ENCODE measurements at places on chromosomes 6 and 20.
A peak's percentile ranks its signal among the peaks of the same experiment; 100 is the strongest.

GRCh38 chr20:48892891-48893290, 28.6 kb upstream of the ARFGEF2 start:
- DNase-seq, result no peak

DNA sequence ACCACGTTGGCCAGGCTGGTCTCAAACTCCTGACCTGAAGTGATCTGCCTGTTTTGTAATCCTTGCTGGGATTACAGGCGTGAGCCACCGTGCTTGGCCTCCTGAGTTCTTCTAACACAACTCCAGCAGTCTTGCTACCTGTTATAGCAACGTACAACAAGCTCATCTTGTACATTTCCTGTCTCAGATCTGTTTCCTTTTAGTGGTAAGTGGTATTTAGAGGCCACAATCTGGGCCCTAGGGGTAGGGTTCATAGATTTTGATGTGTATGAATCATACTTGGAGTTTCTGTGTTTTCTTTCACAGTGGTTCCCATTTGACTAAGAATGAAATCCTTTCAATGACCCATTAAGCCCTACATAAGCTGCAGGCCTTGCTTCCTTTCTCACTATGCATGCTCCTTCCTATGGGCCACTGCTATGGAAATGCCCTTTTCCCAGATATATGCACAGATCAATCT, 27.1 kb upstream of the SYNCRIP start:
- peak; percentile 65 for DNase-seq

- DNase-seq, result no peak
Measured at GRCh38 chr6:74645108-74645849, 560.6 kb downstream of the COL12A1 start.

GRCh38 chr6:146876271-146877151, 277.7 kb downstream of the ADGB start:
- DNase-seq, result no peak

DNA sequence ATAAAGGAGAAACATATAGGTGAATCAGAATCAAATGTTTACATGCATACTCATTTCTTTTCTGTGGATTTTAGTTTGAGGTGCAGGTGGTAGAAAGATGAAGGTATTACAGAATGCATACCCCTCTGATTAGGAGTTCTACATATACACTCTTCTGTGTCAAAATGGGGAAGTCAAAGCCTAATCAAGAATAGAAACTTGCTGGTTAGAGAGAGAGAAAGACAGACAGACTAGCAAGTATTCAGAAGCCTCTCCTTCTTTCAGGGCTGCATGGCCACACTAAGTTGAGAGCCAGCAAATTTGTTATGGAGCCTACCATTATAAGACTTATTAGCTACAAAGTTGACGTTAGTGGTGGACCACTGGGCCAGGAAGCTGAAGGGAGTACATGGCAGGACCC, 358.3 kb upstream of the EYS start:
- DNase-seq, result no peak

DNA sequence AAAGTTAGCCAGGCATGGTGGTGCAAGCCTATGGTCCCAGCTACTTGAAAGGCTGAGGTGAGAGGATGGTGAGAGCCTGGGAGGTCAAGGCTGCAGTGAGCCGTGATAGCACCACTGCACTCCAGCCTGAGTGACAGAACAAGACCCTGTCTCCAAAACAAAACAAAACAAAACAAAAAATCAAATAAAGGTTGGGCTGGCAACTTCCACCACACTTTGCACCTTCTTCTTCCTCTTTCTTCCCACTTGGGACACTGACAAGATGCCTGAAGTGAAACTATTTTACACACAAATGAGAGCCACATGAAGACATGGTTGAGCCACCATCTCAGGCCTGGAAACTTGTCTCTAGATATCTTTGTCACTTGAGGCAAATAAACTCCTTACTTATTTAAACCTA, 53.8 kb upstream of the CCDC28A start:
- no peak for DNase-seq

GRCh38 chr20:49259284-49259683, 18.6 kb downstream of the ZNFX1 start:
- DNase-seq, result peak; percentile 40

DNA sequence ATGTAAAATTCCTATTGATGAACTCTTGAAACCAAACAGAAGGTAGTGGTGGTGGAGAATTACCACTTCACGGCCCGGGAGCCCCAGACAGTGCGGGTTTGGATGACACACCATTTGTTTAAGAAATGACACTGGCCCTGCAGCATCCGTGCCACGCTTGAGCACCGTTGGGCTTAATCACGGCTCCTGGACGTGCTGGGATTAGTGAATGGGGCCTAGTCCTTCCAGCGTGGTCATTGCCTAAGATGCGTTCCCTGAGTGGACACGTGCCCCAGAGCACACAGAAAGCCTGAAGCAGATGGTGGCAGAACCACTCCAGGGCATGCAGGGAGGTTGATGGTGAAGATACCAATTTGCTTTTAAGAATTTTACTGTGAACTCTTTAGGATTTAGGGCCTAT, 14.5 kb downstream of the STX16 start:
- DNase-seq, result no peak

GRCh38 chr6:24064832-24065231, 61.2 kb upstream of the NRSN1 start:
- DNase-seq, result no peak

GRCh38 chr6:35343092-35343834, 905 bp downstream of the PPARD start:
- DNase-seq, result no peak

DNA sequence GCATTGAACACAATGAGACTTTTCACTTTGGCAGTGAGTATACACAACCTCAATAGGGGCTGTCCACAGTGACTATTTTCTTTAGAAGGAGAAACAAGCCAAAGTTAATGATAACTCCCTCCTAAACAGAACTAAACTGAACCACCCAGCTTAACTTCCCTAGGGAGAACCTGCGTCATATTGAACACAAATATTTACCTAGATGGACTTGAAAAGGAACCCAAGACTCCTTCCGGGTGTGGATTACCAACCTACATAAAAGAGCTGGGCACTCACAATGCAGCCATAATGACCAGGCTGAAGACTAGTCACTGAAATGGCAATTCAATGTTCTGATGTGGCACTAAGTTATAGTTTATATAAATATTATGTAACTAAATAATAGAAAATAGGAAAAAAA, 160.6 kb downstream of the IBTK start:
- DNase-seq, result no peak

DNA sequence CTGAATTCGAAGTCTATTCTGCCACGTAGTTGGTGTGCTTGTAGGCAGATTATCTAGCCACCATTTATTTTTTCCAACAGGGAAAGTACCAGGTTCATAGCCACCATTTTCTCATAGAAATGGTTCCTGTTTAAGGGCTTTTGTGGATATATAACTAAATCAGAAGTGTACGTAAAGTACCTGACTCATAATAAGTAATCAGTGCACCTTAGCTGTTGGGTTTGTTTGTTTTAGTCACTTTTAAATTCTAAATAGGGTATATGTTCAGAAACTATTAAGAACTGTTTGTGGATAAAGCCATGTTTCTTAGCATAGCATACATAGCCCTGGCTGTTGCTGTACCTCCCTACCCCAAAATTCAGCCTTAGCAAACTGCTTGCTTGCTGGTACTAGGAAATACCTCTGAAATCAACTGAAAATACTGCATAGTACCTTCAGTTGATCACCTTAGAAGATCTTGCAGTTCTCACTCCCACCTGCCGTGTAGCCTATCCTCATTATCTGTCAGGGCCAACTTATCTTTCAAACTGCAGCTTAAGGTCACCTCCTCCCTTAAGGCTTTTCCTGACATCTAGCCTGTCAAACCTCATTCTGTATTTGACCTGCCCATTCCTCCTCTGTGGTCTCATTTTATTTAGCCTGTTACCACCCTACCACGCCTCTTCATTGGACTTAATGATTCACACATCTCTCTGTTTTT, 44.6 kb upstream of the COL10A1 start:
- DNase-seq, result no peak

GRCh38 chr20:20695250-20695816, 17.1 kb downstream of the RALGAPA2 start:
- no peak for DNase-seq
